ENCODE measurements at places on chromosomes 16 and 17. TPM values are rescaled to one million over a fixed set of nuclear protein-coding genes. Genes with fewer than 3 reads are reported as not detected.

Gene BRIP1
- total RNA-seq, result 4.6 TPM

Gene CACNA1H
- total RNA-seq, result not detected

DNA sequence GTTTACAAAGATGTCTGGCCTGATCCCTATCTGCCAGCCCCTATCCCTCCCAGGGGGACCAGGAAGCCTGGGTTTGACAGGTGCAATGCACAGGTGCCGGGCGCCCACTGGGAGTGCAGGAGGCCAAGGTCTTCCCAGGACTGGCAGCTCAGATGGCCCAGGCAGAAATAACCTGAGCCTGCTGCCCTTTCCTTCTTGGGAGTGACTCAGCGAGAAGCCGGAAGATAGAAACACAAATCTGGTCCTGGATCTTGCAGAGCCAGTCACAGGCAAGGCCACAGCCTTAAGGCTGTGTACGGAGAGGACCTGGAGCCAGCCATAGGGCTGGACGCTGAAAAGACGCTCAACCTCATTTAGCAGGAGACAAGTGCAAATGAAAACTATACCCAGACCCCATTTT is 27.7 kb downstream of the GPR142 start:
- DNase-seq, result no peak

Gene SDR42E1
- not detected for total RNA-seq

GRCh38 chr17:3796822-3797170 is 4.2 kb downstream of the ITGAE start:
- no peak for DNase-seq

- DNase-seq, result no peak
Measured at GRCh38 chr16:15037745-15038144, 18.1 kb downstream of the NTAN1 start.

DNA sequence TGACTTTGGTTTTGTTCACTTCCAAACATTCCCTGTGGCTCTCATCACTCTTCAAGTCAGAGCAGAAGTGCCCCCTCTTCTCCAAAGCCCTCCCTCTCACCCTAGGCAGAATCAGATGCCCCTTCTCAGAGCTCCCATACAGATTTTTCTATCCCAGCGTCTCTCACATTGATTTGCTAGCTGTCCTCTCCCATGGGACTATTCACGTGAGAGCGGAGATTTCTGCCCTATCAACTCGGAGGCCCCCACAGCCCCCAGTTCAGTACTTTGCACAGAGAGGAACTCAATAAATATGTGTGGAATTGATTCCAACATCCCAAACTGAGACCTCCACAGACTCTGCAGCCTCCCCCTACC is 182.6 kb downstream of the C16orf78 start:
- no peak for DNase-seq

- DNase-seq, result no peak
Measured at GRCh38 chr16:58588406-58588805, 41.2 kb downstream of the CNOT1 start.

- peak; percentile 55 for DNase-seq
Measured at GRCh38 chr16:17431012-17431411, 39.7 kb downstream of the XYLT1 start.

DNA sequence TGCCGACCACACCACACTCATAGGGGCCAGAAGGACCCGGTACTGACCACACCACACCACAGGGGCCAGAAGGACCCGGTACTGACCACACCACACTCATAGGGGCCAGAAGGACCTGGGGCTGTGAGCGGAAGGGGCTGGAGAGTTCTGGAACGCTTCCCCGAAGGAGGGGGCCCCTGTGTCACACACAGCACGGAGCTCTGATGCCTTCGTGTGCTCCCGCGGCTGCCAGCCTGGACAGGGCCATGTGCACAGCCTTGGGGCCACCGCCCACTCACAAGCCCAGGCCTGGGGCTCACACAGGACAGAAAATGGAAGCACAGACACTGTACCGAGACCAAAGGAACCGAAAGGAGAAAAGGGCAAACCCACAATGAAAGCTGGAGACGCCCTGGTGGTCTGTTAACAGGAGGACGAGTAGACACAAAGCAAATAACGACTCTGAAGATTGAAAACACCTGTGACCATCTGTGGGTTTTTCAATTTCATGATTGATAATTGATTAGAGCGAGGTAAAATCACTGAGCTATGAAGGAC is 106.5 kb upstream of the METRNL start:
- no peak for DNase-seq

DNA sequence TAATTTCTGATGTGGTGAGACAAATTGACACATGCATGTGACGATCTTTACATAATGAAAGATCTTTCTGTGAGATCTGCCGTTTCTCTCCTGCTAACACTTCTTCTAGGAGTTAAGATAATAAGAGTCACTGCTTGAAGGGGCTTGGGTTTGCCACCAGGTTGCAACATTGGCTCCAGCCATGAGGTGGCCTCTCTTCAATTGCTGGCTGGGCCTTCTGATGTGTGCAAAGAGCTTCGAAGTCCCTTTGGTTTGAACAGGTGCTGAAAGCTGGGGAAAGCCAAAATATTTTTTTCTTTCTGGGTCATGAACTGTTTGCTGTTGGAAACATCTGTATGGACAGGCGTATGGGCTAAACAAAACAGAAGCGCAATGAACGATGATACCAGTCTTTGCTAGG is 204.1 kb upstream of the SALL1 start:
- no peak for DNase-seq

- no peak for DNase-seq
Measured at GRCh38 chr16:61128545-61129323, 907.5 kb downstream of the CDH8 start.

- no peak for DNase-seq
Measured at GRCh38 chr17:6166492-6167179, 96.5 kb downstream of the WSCD1 start.

GRCh38 chr16:75750528-75750927 is 24.2 kb upstream of the CPHXL start:
- DNase-seq, result no peak

DNA sequence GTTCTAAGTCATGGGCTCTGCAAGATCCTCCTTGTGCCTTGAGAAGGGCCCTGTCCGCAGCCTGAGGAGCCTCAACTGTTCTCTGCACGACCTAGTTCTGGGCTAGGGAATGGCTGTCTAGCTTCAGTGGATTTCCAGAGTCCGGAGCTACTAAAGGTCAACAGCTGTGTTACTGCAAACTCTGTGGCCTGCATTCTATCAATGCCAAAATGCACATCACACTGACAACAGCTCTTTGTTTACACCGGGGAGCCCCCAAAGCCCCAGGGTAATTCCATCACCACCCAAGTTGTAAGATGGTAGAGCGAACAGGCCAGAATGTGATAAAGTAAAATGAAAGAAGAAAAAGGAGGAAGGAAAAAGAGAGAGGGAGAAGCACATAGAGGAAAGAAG is 610.2 kb downstream of the MAF start:
- DNase-seq, result no peak

Gene INPP5K
- total RNA-seq, result 18.2 TPM

DNA sequence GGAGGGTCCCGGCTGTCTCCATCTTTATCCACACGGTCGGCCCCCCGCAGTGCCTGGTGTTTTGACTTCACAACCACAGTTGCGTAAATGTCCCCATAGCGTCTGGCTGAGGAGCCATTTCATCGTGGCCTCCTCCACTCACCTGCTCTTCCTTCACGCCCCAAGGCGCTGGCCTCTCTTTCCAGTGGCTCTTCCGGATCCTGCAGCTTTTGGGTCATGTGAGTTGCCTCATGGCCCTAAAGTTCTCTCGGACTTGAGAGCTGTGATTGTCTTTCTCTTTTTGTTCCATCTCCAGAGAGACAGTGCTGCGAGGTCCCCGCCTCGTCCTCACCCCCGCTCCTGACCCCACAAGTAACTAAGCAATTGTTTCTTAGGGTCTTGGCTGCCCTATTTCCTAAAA is 22.7 kb downstream of the FLYWCH1 start:
- no peak for DNase-seq

DNA sequence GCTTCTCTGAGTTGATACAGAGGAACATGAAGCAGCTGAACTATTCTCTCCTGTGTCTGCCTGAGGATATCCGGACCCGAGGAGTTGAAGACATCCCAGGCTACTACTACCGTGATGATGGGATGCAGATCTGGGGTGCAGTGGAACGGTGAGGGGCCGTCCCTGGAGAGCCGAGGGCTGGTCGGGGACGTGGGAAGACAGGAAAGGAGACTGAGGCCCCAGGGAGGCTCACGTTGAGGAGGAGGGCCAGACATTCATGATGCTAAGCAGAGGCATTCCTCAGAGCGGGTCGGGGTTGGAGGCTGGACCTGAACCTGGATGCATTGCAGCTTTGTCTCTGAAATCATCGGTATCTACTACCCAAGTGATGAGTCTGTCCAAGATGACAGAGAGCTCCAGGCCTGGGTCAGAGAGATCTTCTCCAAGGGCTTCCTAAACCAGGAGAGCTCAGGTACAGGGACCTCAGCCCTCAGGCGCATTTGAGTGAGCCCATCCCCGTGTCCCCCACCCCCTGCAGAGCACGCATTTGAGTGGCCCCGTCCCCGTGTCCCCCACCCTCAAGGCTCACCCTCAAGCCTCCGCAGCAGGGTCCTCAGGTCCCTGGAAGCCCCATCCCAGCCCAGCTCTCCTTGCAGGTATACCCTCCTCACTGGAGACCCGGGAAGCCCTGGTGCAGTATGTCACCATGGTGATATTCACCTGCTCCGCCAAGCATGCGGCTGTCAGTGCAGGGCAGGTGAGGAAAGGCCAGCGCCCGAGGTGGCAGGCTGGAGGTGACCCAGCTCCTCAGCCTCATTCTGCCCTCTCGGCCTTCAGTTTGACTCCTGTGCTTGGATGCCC is 8.3 kb downstream of the ALOX15B start:
- no peak for DNase-seq

DNA sequence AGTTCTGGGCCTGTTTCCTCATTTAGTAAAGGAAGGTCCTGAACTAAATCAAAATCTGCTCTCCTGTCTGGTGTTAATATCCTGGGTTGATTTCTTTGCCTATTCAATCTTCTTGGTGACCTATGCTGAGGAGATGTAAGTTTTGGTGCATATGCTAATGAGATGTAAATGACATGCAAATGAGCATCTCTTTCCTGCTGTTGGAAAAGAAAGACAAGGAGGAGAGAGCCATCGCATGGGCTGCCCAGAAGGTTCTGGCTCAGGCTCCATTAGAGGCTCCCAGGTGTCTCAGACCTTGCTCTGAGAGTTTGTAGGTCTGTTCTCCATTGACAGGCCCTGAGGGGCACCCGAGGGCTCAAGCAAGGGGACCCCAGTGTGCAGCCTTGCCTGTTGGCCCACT is 3.3 kb downstream of the ABI3 start:
- no peak for DNase-seq

Gene RDM1
- total RNA-seq, result not detected
